ENCODE measurements at places on chromosomes 1 and 21.

GRCh38 chr1:209655411-209656231, 3.4 kb upstream of the LAMB3 start:
- DNase-seq = no peak

DNA sequence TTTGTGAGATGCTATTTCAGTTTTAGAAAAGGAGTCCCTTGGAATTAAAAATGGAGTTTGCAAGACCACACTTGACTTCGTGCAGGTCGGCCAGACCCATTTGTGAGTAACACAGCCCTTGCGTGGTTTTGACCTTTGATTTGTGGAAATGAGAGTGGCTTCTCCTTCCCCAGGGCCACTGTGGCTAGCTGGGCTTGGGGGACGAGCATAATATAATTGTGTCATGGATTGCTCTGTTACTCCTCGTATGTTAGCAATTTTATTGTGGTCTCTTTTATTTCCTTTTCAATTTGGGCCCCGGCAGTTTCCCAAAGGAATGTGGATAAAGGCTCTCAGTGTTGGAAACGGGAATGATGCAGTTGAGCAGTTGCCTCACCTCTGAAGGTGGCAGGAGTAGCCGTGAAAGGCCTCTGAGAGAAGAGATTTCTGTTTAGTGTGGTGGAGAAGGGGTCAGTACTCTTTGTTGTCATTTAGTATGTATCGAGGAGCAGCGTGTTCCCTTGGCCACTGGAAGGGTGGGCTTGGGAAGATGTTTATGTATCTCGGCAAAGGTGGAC, 194.6 kb downstream of the PBX1 start:
- DNase-seq = no peak

DNA sequence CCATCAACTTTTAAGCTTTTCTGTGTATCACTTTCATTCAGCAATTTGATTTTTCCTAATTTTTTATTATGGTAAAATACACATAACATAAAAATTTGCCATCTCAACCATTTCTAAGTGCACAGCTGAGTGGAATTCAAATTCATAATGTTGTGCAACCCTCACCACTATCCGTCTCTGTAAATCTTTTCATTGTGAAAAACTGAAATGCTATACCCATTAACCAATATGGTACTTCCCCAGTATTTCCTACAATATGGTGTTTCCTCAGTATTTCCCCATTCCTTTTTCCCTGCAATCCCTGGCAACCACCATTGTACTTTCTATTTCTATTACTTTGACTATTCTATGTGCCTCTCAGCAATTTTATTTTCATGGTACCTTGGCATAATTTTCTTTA, 6.8 kb downstream of the STPG1 start:
- DNase-seq = no peak

GRCh38 chr1:69246109-69246508, 321.6 kb upstream of the LRRC7 start:
- no peak for DNase-seq

DNA sequence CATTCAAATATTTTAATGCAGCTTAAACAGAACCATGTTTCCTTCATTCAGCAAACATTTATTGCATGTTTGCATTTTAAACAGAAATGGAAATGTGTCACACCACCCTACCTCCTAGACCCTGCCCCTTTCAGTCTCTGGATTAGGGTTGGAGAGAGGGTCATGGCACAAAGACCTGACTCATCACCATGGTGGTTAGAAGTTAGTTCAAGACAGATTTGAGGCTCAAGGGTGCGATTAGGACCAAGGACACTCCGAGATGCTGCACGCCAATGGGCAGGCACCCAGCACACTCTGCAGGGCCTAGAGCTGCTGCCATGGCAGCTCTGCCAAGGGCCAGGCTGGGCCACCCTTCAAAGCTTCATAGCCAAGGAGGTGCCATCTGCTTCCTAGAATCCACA, 86.9 kb downstream of the NAV1 start:
- DNase-seq = no peak

DNA sequence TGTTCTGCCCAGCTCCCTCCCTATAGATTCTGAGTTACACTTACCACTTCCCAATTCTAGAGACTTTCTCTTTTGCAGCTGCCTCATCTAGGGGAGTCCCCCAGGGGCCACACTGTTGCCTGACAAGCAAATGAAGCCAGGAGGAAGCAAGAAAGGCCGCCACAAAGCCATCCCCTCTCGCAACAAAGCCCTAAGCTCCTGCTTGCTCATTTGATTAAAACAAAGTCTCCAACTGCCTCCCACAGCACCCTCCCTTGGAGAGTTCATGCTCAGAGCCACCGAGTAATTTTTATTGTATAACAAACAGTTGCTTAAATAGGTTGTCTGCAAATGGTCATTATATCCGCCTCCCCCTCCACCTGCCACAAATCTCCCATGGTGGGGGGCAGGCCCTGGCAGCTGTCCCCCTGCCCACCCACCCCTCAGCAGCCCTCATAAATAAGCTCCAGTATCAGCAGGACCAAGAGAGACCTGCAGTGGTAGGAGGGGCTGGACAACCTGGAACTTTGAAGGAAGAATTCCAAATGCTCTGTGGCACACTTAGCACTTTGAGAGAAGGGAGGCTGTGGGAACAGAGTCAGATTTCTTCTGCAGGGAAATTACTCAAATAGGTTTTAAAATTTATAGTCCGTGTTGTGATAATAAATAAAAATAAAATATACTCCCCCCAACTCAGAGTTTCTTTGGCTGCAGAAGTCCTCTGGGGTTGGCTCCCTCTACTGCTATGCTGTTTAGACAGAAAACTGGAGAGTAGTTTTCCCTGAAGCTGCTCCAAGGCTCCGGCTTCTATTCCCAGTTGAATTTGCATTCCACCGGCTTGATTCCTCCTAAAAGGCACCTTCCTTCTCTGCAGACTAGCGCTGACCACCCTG, 237.5 kb downstream of the TTLL7 start:
- DNase-seq = no peak

GRCh38 chr1:101431956-101432510, 195.2 kb downstream of the S1PR1 start:
- DNase-seq = no peak

GRCh38 chr1:26697978-26698849, 2.4 kb downstream of the ARID1A start:
- DNase-seq = peak; percentile 81

- no peak for DNase-seq
These were observed 44.6 kb downstream of the JAK1 start for GRCh38 chr1:64921771-64922170.

- no peak for DNase-seq
These were observed 9.0 kb downstream of the CFH start for GRCh38 chr1:196660852-196661251.

DNA sequence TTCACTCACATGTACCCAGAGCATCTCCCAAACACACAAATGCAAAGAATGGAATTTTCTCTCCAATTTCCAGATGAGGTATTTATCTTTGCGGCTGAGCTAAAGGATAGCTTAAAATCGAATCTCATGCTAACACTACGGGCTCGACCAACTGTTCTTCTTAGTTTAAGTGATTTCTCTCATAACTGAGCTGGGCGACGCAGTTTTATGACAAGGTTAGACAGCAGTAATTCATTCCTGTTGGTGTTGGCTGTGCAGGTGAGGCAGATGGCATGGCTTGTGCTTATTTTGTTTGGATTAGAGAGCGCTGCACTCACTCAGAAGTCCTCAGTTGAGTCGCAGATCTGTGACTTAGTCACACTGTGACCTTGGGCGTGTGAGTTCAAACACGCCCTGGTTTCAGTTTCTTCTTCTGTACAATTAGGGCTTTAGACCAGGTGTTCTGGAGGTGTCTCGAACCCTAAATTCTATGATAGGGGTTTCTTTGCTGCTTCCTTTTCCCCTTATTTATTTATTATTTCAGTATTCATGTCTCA, 41.5 kb upstream of the MRPS6 start:
- no peak for DNase-seq

DNA sequence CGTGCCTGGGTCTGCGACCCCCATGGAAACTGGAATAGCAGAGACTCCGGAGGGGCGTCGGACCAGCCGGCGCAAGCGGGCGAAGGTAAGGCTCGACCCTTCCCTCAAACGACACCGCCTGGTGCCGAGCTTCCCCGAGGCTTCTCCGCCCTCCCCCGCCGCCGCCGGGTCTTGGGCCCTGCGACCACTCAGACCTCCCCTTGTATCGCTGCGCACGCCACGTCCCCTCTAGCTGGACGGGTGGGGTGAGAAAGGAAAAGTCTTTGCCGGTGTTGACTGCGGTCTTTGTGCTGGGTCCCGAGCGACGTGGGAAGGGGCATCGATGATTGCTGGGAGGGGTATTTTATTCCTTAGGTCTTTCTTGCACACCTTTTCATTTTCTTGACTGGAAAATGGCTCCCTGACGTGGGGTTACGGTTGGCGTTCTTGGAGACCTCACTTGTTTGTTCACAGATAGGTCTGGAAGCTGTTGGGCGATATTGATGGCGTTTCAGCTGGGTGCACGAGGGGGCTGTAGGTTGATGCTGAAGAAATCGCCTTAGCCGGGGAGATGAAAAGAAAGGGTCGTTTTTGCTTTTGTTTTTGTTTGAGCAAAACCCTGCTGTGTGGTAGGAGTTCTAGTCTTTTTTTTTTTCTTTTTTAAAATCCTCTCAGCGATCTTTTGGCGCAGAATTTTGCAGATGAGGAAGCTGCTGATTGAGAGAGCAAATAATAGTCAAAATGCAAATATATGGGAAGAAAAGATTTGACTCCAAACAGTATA, 776 bp downstream of the KDM1A start:
- peak; percentile 19 for DNase-seq

GRCh38 chr1:187787736-187788135, 959.0 kb downstream of the PLA2G4A start:
- DNase-seq = no peak

DNA sequence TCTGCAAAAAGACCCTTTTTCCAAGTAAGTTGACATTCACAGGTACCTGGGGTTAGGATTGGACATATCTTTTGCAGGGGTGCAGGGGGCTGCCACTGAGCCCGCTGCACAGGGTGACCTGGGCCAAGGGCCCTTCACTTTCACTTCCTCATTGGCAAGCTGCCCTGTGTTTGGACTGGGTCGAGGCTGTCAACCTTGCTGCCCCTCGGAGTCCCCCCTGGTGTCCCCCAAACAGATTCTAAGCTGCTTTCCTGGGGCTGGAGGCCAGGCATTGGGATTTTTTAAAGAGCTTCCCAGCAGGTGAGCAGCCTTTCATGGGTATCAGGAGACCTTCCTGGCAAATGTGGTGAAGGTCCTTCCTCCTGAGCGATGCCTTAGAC, 7.9 kb upstream of the UMODL1 start:
- peak; percentile 14 for DNase-seq

- no peak for DNase-seq
These were observed 129.2 kb downstream of the ADAMTS1 start for GRCh38 chr21:26715878-26716506.

DNA sequence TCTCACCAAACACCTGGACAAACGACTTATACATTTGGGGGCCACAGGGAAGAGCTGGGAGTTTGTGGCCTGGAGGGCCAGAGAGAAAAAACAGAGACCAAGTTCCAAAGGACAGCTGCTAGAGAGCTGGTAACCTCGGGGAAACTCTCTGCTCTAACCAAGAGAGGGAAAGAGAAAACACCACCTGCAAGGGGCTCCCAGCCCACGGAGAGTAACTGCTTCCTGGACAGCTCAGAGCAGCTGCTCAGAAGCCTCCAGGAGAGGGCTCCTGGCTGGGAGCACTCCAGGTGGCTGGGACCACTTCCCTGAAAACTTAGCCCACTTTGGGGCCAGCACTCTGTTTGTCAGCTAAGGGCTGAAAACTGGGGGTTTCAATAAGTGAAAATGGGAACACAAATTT, 154.8 kb upstream of the GRIK3 start:
- DNase-seq = no peak

DNA sequence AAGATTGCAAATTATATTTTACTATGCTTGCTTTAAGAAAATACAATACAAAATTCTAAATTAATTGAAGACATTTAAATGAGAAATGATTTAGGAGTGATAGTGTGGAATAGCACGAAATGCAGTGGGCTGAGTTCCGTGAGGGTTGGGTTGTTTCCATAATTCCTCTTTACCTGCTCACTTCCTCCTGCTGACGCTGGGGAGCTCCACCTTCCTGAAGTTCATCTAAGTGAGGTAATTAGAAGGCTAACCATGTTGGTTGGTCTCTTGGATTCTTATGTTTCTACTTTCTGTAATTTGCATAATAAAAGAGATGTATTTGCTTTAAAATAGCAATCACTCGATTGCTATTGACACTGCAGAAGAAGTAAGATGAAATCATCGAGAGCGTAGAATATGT, 4.7 kb downstream of the OR14I1 start:
- DNase-seq = no peak

DNA sequence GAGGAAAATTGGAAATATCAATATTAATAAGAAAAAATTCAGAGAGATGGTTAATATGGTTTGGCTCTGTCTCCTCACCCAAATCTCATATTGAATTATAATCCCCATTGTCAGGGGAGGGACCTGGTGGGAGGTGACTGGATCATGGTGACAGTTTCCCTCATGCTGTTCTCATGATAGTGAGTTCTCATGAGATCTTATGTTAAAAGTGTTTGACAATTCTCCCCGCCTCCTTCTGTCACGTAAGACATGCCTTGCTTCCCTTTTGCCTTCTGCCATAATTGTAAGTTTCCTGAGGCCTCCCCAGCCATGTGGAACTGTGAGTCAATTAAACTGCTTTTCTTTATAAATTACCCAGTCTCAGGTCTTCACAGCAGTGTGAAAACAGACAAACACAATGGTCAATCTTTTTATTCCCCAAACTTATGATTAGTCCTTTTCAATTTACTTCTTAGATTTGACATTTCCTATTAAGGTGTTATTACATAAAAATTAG, 11.0 kb downstream of the EGLN1 start:
- no peak for DNase-seq

GRCh38 chr1:99970713-99971255, 988 bp downstream of the SLC35A3 start:
- no peak for DNase-seq

Measured in T-helper 1 cell (primary cell).